SJSA1 (cell line): ENCODE measurements at places on chromosomes 7 and 10. TPM values are rescaled to one million over a fixed set of nuclear protein-coding genes. Genes with fewer than 3 reads are reported as not detected.
A peak's percentile ranks its signal among the peaks of the same experiment; 100 is the strongest.

Gene ASAH2B
- total RNA-seq: 5.7 and 7.7 TPM in 2 replicates

Gene CYP26C1
- not detected in 2 replicates for total RNA-seq

Gene LRIT1
- total RNA-seq: not detected in 2 replicates

Gene STEAP2
- 2.4 and 3.3 TPM in 2 replicates for total RNA-seq

Gene MNX1
- total RNA-seq: not detected in 2 replicates

Gene CEP55
- total RNA-seq: 149 and 198 TPM in 2 replicates

Gene PRLHR
- not detected in 2 replicates for total RNA-seq

Gene MRC1
- total RNA-seq: not detected in 2 replicates

Gene CRYGN
- total RNA-seq: not detected in 2 replicates

Gene LRRC18
- total RNA-seq: not detected in 2 replicates

Gene DNAAF5
- 22.2 and 26.5 TPM in 2 replicates for total RNA-seq

DNA sequence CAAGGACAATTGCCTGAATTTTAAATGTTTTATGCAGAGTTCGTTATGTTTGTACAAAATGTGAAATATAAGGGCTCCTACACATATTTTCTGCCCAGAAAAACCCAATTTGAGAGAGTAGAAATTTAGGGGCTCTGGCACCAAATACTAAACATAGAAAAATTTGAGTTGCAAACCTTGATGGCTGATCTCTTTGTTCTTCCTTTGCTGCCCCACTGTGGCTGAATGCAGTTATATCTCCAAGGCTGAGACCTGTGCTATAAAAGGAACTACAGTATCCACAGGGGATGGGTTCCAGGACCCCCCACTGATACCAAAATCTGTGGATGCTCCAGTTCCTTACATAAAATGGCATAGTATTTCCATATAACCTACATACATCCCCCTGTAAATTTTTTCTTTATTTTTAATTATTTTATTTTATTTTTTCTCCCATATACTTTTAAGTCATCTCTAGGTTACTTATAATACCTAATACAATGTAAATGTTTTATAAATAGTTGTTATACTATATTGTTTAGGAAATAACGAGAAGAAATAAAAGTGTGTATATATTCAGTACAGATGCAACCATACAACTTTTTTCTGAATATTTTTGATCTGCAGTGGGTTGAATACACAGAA lies 22.5 kb downstream of the CFAP43 start:
- no peak for DNase-seq
- H3K27ac ChIP-seq: no peak overlapping the region
- no peak overlapping the region for H3K4me3 ChIP-seq
- no peaks in the 10 kb centered on the region for H3K36me3 ChIP-seq
- peaks cover 30% of the 10 kb centered on the region; the same call in 1 of the 2 replicates for H3K27me3 ChIP-seq

DNA sequence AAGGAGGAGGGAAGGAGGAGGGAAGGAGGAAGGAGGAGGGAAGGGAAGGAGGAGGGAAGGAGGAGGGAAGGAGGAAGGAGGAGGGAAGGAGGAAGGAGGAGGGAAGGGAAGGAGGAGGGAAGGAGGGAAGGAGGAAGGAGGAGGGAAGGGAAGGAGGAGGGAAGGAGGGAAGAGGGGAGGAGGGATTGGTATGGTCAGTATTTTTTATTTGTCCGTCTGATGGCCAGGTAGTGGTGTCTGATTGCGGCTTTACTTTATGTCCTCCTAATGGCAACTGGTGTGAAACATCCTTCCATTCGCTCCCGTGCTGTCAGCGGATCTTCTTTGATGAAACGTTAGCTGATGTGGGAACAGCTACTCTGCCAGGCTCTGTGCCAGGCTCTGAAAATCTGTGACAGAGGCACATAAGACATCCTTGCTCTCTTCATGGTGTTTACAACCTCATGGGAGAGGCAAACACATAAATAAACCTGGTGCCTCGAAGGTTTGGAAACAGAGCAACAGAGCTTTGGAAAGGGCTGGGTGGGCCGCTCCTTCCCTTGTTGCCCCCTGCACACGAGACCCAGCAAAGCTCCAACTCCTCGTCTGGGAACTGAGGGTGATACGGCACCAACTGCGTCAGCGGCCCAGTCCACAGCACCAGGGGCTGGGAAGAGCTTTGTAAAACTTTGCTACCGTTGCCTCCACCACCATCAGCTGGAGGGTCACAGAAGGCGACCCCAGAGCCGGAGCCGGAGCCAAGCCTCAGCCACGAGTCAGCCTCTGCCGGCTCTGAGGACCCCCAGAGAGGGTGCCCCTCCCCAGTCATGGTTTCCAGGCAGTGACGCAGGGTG lies 40.3 kb downstream of the PDGFA start:
- peaks cover 6% of the 10 kb centered on the region for H3K4me1 ChIP-seq
- no peak overlapping the region for H3K4me3 ChIP-seq
- 0 out of 2 replicates have a peak, but pooled peaks cover 4% of the 10 kb centered on the region for H3K27me3 ChIP-seq
- no peak for DNase-seq
- H3K27ac ChIP-seq: no peak overlapping the region

DNA sequence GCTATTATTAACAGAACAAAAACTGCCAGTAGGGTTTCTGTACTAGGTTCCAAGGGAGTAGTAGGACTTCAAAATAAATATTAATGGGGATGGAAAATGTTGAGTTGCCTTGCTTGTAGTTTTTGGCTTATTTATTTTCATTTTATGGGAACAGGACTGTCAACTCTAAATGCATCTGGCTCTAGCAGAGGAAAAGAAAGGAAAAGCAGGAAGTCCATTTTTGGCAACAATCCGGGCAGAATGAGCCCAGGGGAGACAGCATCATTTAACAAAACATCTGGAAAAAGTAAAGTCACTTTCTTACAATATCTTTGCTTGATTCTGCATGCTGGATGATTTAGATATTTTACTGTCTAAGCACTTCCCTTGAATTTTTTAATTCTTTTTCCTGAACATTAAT lies 69.4 kb downstream of the NOC3L start:
- no peaks in the 10 kb centered on the region for H3K27me3 ChIP-seq
- no peak overlapping the region for H3K27ac ChIP-seq
- DNase-seq: no peak
- no peak overlapping the region for H3K4me3 ChIP-seq
- 0 out of 2 replicates have a peak, but pooled peaks cover 3% of the 10 kb centered on the region for H3K36me3 ChIP-seq

DNA sequence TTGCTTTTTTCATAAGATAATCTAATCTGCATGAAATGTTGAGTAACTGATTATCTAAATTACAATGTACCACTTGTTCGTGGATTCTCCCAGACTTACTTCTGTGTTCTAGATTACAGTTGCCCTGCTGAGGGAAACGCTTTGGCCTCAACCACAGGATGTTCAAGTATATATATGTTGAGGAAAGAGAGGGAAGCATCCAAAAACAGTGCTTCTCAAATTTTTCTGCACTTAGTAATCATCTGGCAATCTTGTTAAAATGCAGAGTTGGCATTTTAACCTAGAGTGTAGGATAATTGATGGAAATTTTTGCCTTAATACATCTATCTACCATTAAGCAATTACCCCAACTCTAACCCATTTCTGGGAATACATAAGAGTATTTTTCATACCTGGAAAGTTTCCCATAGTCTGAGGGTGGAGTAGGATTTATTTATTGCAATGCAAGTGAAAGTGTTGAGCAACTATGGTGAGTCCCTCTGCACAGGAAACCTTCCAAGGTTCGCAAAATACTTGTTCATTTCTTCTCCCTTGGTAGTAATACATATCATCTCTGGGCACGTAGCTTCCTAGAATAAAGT lies 59.6 kb upstream of the C1GALT1 start:
- H3K27me3 ChIP-seq: no peaks in the 10 kb centered on the region
- no peak overlapping the region for H3K27ac ChIP-seq
- no peaks in the 10 kb centered on the region for H3K36me3 ChIP-seq
- no peak for DNase-seq
- no peaks in the 10 kb centered on the region for H3K4me1 ChIP-seq

GRCh38 chr10:6912424-6912823 lies 332.3 kb upstream of the PRKCQ start:
- H3K27ac ChIP-seq: no peak overlapping the region
- no peak overlapping the region for H3K4me3 ChIP-seq
- DNase-seq: no peak

- peaks cover 17% of the 10 kb centered on the region for H3K27me3 ChIP-seq
- H3K36me3 ChIP-seq: no peaks in the 10 kb centered on the region
- no peak overlapping the region for H3K27ac ChIP-seq
- no peak for DNase-seq
- H3K4me3 ChIP-seq: no peak overlapping the region
Observed at GRCh38 chr7:44958645-44959344, 20.0 kb downstream of the MYO1G start.

GRCh38 chr7:77933394-77933793 lies 134.8 kb downstream of the PHTF2 start:
- H3K4me1 ChIP-seq: peaks cover 21% of the 10 kb centered on the region
- H3K27ac ChIP-seq: peak overlapping the region; percentile 62
- DNase-seq: no peak
- no peaks in the 10 kb centered on the region for H3K27me3 ChIP-seq
- no peak overlapping the region for H3K4me3 ChIP-seq

- H3K4me3 ChIP-seq: no peak overlapping the region
- H3K27ac ChIP-seq: no peak overlapping the region
- no peak for DNase-seq
- H3K4me1 ChIP-seq: peaks cover 9% of the 10 kb centered on the region
Observed at GRCh38 chr10:8336629-8337331, 282.3 kb downstream of the GATA3 start.

GRCh38 chr10:120392671-120393079 lies 64.4 kb upstream of the PLPP4 start:
- no peak for DNase-seq
- no peak overlapping the region for H3K27ac ChIP-seq
- no peaks in the 10 kb centered on the region; the same call in 1 of the 2 replicates for H3K4me1 ChIP-seq
- no peaks in the 10 kb centered on the region for H3K36me3 ChIP-seq
- H3K4me3 ChIP-seq: no peak overlapping the region
- H3K27me3 ChIP-seq: no peaks in the 10 kb centered on the region

GRCh38 chr7:110486549-110486948 lies 604.4 kb upstream of the LRRN3 start:
- H3K4me1 ChIP-seq: no peaks in the 10 kb centered on the region
- H3K27ac ChIP-seq: no peak overlapping the region

GRCh38 chr10:61895898-61896600 lies 5.5 kb upstream of the ARID5B start:
- no peaks in the 10 kb centered on the region for H3K27me3 ChIP-seq
- H3K27ac ChIP-seq: no peak overlapping the region
- H3K4me3 ChIP-seq: no peak overlapping the region
- peaks cover 26% of the 10 kb centered on the region for H3K4me1 ChIP-seq
- no peak for DNase-seq
- H3K36me3 ChIP-seq: no peaks in the 10 kb centered on the region

GRCh38 chr7:46716926-46717325 lies 795.9 kb upstream of the IGFBP3 start:
- no peaks in the 10 kb centered on the region for H3K36me3 ChIP-seq
- no peak overlapping the region for H3K27ac ChIP-seq
- no peak for DNase-seq
- H3K27me3 ChIP-seq: no peaks in the 10 kb centered on the region

DNA sequence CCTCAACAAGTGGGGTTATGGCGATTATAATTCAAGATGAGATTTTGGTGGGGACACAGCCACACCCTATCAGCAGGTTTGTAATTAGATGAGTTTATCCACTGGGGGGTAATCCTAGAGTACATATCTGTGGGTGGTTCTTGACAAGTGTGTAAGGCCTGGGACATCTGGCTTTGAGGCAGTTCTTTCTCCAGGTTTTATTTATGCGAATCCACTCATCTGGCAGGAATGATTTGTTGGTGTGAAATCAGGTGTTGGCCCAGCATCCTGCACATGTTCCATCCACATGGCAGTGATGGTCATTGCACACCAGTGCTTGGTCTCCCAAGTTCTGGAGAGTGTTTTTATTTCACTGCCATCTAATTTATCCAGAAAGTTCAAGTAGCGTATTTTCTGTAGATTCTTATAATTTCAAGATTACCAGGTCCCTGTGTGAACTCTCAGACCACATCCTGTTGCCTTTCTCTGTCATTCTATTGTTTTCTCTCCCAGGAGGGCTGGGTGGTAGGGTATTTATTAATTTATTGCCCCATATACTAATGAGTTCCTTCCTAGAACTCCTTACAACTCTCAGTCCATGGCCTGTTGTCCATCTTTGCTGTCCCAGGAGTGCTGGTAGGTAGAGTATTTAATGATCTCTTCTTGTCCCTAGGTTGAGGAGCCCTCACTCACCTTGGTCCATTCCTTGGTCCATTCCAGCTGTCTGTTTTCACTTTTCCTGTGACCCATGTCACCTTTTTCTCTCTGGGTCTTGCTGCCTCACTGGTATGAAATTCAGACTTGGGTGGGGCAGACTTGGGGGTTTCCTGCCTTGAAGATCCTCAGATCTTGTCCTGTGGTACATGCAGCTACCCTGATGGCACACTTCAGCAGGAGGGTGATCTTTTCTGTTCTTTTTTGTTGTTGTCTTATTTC lies 10.4 kb downstream of the RALA start:
- peaks cover 13% of the 10 kb centered on the region for H3K4me1 ChIP-seq
- DNase-seq: no peak
- peaks cover 55% of the 10 kb centered on the region for H3K36me3 ChIP-seq
- peak overlapping the region; percentile 15; the same call in 1 of the 2 replicates for H3K27ac ChIP-seq
- H3K27me3 ChIP-seq: no peaks in the 10 kb centered on the region

GRCh38 chr10:119415536-119416503 lies 126.7 kb downstream of the RGS10 start:
- H3K27me3 ChIP-seq: no peaks in the 10 kb centered on the region
- H3K27ac ChIP-seq: no peak overlapping the region
- H3K4me3 ChIP-seq: no peak overlapping the region
- peaks cover 21% of the 10 kb centered on the region for H3K4me1 ChIP-seq
- H3K36me3 ChIP-seq: no peaks in the 10 kb centered on the region
- DNase-seq: no peak

GRCh38 chr7:16644636-16645592 lies 640 bp downstream of the ANKMY2 start:
- H3K27me3 ChIP-seq: no peaks in the 10 kb centered on the region
- peak overlapping the region; percentile 96 for H3K27ac ChIP-seq
- peak overlapping the region; percentile 83 for H3K4me3 ChIP-seq
- peak; percentile 48 for DNase-seq
- H3K36me3 ChIP-seq: peaks cover 19% of the 10 kb centered on the region

- H3K27me3 ChIP-seq: no peaks in the 10 kb centered on the region
- no peak for DNase-seq
- H3K4me3 ChIP-seq: no peak overlapping the region
- no peak overlapping the region for H3K27ac ChIP-seq
Observed at GRCh38 chr10:108545921-108546320, 1377.4 kb downstream of the XPNPEP1 start.

- H3K4me1 ChIP-seq: peaks cover 71% of the 10 kb centered on the region
- H3K27me3 ChIP-seq: no peaks in the 10 kb centered on the region
- no peak overlapping the region for H3K4me3 ChIP-seq
- no peaks in the 10 kb centered on the region for H3K36me3 ChIP-seq
- DNase-seq: no peak
Observed at GRCh38 chr7:101114492-101114891, 12.4 kb upstream of the SERPINE1 start.

DNA sequence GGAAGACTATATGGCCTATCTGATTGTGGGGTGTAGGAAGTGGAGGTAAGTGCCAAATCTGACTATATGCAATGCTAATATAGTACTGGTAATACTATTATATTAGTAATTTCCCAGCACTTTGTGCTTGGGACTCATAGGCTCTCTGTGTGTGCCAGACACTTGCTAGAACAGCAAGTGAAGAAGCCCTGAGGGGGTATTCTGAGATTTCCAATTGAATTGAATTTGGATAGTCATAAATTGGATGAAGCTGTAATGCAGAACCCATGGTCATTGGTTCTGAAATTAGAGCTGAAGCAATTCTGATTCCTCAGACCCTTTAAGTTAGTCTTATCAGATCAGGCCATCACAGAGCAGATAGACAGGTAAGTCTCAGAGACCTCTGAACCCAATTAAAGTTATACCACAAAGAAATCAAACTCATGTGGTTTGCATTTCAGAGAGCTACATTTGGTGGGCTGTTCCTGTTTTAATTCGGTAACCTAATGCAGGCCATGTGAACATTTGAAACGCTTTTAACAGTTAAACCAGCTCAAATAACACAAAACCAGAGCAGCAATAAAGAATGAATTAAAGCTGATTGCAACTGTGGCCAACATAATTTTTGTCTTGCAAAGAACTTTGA lies 179.5 kb downstream of the CREB5 start:
- H3K36me3 ChIP-seq: no peaks in the 10 kb centered on the region
- H3K4me1 ChIP-seq: no peaks in the 10 kb centered on the region
- DNase-seq: no peak
- no peak overlapping the region for H3K27ac ChIP-seq
